ENCODE measurements at places on chromosomes 3 and 15.

DNA sequence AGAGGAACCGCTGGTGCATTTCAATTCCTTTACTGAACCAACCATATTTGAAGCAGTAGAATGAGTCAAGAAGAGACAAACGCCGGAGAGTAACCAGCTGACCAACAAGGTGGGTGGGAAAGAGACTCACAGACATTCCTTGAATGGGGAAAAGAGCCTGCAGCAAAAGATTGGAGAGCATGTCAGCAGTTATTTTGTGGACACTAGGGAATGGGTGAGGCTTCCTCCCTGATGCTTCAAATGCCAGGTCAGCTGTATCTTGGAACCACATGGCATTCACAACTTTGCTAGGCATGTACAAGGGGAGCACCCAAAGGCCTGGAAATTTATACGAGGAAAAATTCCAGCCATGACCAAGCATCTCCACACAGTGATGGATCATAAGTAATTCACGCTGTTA is 29.9 kb upstream of the ZKSCAN7 start:
- DNase-seq, result no peak

DNA sequence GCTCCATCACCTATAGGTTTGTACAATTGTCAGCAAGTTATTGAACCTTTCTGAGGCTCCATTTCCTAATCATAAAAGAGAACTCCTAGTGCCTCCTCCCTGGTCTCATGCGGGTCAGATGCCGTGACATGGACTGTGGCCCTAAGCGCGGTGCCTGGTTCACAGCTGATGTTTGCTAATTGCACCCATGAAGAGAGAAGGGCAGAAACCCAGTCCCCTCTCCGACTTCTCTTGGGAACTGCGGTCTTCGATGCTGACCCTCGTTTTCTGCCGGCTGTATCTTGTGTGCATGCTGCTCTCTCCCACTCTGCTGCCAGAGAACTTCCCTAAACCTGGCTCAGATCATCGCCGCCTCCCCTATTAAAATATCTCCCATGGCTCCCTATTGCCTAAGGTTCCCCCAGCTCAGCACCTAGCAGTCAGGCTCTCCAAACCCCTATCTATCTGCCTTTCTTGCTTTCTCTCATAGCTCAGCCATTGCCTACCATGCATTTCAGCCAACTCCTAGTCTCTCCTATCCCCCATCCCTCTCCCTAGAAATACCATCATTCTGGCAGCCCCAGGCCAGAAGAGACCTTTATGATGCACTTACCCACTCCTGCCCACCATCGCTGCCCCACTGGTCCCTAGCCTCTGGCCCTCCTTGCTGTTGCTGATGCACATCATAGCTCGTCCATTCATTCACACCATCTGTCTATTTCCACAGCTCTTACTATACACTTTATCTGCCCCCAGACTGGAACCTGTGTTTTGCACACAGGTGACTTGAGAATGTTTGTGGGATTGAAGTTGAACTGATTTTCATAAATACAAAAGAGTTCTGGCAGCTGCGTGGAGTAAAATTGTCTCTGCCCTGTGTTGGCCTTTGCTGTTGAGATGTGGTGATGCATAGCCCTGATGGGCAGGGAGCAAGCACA is 6.6 kb downstream of the ISG20 start:
- DNase-seq, result no peak

- DNase-seq, result peak; percentile 69
Observed at GRCh38 chr3:14261229-14261628, 82.6 kb downstream of the LSM3 start.

DNA sequence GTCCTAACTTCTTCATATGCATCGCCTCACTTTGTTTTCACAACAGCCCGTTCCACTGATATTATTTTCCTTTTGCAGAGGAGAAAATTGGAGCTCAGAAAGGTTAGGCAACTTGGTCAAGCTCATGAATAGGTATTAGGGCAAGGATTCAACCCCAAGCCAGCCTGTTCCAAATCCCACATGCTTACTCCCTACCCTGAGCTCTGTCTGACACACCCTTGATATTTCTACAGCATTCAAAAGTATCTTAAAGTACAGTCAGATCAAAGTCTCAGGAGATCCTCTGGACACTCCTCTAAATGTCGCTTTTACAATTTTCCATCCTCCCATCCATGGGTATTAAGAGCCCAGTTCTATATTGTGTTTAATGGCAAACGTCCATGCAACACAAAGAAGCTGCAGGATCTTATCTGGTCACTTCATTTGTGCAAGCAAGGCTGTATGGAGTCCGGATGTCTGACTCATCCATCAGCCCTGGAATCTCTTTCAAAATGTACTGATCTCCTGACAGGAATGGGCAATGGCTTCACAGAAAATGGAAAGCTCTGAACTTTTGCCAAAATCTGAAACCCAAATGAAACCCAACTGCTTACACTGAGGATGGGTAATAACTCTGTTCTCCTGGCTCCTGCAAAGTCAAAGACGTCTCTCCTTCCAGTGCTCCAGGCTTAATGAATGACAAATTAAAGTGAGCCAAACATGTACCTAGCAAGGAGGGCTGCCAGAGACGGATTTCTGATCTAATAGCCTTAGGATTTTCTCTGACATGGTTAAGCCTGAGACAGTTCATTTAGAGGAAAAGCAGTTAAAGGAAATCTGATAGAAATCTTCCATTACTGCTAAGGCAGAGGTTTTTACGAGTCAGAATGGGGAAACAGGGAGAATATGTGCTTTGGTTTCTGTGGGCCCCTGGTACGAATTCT is 230.9 kb upstream of the RORA start:
- no peak for DNase-seq

DNA sequence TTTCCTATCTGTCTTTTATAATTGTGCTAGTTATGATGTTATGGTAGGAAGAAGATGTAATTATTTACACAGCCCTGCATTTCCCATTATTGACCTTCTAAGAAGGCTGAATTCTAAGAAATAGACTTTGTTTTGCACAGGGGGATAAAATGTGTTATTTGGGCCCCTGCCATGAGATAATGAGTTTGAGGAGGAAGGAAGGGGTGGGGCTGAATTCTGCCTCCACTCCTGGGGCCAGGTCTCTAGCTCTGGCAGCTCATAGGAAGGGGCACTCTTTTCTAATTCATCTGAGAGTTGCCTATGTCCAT is 69.2 kb upstream of the GOLGA8B start:
- DNase-seq, result no peak

DNA sequence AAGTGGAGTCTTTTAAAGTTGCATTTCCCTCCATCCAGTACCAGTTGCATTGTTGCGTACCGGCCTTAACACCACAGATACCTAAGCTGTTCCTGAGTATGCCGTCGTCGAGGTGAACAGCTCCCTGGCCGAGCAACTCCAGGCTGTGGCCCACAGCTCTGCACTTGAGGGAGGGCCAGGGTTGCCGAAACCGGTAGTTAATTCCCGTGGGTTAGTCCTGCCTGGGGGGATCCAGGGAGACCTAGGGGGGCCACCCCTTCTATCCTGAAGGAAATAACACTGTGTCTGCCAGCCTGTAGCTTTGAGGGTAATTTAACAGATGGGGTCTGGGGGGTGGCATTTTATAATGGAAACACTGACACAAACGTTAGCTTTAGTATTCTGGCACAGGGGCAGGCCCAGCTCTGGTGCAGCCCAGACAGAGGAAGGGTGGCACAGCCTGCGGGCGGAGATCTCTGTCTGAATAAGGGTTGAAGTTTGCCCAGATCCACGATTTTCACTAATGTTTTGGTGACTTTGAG is 60.8 kb downstream of the RGMA start:
- no peak for DNase-seq

GRCh38 chr3:197362081-197362480 is 63.7 kb upstream of the DLG1 start:
- no peak for DNase-seq

GRCh38 chr3:132029182-132029902 is 5.5 kb downstream of the CPNE4 start:
- DNase-seq, result no peak

DNA sequence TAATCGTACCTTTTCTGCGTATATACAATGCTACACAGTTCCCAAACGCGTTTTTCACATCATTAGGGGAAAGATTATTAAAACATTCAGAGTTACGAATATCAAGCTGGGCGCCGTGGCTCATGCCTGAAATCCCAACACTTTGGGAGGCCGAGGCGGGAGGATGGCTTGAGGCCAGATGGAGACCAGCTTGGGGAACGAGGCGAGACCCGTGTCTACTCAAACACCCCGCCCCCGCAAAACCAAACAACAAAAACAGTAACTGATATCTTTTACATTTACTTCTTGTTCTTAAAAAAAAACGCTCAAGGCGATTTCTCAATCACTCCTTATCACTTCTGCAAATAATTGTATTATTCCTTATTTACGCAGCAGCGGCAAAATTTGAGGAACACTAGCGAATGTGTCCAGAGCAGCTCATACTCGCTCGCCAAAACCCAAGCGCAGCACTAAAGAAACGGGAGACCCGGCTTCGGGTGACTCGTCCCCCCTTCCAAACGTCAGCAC is 1.2 kb downstream of the ZBTB11 start:
- DNase-seq, result no peak

GRCh38 chr3:159813822-159814531 is 174.7 kb upstream of the IL12A start:
- DNase-seq, result no peak

DNA sequence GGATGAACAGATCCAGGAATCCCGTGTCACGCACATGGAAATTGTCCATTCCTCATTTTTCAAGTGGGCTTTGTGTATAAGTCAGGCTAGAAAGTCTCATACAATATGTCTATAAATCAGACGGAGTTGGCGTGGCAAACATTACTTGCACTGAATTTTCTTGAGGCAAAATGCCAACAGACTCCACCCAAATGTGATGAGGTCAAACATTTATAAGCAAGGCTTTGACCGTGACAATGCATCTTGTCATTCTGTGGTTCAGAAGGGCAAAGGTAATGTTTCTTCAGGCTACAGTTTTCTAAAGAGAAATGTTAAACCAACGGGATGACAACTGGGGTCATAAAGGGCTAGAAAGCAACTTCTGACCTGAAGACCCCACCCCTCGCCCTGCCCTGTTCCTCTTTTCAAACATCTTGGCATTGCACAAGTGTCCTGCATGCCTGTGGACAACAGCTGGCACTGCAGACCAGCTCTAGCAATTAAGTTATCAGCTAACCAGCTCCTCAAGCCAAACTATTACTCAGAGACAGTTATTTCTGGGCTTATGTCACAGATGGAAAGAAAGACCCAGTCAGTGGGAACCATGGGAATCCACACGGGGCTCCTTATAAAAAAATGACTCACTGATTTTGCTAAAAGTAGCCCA is 36.5 kb upstream of the SPTBN5 start:
- no peak for DNase-seq

- no peak for DNase-seq
Observed at GRCh38 chr15:43484455-43484854, 8.5 kb downstream of the TP53BP1 start.

GRCh38 chr3:129650256-129650872 is 43.9 kb upstream of the PLXND1 start:
- DNase-seq, result peak; percentile 38

DNA sequence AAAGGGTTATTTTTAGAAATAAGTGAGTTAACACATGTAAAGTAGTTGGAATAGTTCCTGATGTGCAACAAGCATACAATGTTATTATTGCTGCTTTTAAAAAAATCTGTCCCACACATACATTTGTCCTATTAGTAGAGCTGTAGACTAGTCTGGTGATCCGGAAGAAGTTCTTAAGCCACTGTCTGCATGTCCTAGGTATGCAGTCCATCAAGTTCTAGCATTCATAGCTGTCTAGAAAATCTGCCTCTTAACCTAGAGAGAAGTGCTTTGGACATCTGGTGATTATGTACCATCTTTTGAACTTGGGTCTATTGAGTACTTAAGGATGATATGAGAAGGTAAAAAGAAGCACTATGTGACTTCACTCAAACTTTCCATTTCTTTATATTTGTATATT is 439.9 kb upstream of the NAALADL2 start:
- DNase-seq, result no peak

DNA sequence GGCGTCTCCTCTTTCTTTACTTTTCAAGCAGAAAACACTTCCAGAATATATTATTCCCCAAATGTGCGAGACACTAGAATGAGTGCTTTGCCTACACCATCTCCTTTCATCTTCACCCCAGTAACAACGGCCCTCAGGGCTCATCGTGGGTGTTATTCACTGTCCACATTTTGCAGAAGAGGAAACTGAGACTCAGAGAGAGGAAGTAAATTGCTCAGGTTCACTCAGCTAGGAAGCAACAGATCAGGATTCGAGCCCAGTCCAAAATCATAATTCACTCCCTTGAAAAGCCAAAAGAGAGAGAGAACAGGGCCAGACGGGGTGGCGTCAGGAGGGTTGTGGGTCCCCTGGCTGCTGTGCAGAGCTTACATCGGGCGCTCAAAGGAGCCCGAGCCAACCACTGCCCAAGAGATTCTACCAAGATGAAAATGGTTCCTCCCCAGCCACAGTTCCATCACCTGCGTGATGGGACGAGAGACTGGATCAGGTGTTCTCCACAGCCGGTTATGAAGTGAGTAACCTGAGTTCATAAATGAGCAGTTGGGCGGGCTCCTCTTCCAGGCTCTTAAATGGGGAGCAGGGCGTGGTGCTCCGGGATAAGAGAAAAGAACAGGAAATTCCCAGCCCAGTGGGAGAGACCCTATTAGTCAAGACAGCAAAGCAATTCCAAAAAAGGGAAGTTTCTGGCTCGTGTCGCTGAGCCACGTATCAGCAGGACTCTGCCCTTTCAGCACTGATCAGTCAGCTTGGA is 48.6 kb upstream of the FLNB start:
- no peak for DNase-seq

- DNase-seq, result no peak
Observed at GRCh38 chr3:113285741-113286140, 74.4 kb downstream of the BOC start.

- no peak for DNase-seq
Observed at GRCh38 chr3:123552095-123552714, 32.6 kb downstream of the HACD2 start.

GRCh38 chr15:39631357-39631756 is 50.5 kb downstream of the THBS1 start:
- no peak for DNase-seq

DNA sequence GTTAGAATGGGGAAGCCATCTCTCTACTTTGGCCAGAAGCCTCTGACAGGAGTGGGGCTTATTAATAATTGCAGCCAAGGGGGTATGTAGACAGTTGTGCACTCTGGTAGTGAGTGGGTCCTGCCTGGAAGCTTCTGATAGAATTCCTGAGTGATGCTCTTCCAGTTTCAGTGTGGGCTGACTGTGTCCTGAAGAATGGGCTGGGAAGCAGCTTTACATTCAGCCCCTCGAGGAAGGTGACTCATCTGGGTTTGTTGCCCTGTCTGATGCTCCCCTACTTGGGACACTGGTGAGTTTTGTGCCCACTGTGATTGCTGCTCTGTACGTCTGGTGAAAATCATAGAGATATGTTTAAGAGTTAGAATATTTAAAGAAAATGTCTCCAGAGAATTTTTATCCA is 444.7 kb upstream of the RBMS3 start:
- no peak for DNase-seq

DNA sequence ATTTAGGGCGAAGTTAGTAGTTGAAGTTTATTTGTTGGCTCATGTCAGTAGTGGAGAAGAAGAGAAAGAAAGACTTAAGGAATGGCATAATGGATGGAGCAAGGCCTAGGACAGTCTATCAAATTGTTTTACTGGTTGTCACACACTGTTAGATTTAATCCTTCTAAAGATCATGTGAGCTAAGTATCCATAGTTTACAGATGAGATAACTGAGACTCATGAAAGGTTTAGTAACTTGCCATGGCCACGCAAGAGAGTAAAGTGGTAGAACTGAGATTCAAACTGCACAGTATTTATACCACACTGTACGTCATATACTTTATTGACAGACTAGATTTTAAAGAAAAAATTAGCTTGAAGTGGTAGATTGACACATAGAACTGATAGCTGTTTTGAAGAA is 11.4 kb downstream of the SPRED1 start:
- no peak for DNase-seq

- no peak for DNase-seq
Observed at GRCh38 chr15:81292523-81293001, 31.4 kb downstream of the STARD5 start.

Data from activated gamma-delta T cell treated with anti-CD3 and anti-CD28 coated beads, Interleukin-2, amount 50 U/mL, for 16 hours (primary cell).